T1000 (cell line): ENCODE measurements at places on chromosomes 3 and 15.

DNA sequence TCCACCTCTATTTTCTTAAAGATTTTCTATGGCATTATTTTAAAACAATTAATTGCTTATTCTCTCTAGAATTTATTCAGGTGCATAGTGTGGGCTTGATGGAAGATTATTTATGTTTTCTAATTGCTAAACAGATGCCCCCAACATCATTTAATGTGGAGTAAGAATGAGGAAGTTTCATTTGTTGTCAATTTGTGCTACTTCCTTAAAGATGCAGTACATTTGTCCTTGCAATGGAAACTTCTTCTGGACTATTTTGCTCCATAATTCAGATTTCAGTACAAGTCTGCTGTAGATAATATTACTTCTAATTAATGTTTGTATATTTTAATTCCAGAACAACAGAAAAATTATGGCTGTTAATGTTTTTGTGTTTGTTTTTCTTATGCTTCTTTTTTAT, 104.8 kb downstream of the TGFBR2 start:
- DNase-seq: no peak

- DNase-seq: no peak
These were observed 56.9 kb downstream of the CYP19A1 start for GRCh38 chr15:51281368-51281967.

- DNase-seq: no peak
These were observed 333.1 kb downstream of the RORA start for GRCh38 chr15:60895986-60896385.

- DNase-seq: no peak
These were observed 99.2 kb upstream of the MLF1 start for GRCh38 chr3:158471639-158472294.

- no peak for DNase-seq
These were observed 11.7 kb downstream of the CCR1 start for GRCh38 chr3:46196261-46196957.

DNA sequence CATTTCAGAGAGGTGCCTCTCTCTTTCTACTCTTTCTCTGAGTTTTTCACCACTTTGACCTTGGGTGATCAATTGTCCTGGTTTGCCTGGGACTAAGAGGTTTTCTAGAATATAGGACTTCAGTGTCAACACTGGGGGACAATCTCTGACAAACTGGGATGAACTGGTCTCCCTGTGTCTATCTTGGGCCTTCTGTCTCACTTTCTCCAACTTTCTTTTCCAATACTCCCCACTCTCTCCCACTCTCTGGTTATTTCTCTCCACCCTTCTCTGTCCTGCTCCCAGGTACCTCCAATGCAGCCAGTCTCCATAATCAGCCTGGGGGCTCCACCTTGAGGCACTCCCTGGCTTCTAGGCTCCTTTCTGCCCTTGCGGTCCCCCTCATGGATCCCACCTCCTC, 4.7 kb upstream of the ITGA11 start:
- DNase-seq: no peak

- DNase-seq: no peak
These were observed 37.1 kb downstream of the MAGI1 start for GRCh38 chr3:66001626-66002025.

- DNase-seq: no peak
These were observed 305.1 kb downstream of the LSAMP start for GRCh38 chr3:116140100-116140689.

DNA sequence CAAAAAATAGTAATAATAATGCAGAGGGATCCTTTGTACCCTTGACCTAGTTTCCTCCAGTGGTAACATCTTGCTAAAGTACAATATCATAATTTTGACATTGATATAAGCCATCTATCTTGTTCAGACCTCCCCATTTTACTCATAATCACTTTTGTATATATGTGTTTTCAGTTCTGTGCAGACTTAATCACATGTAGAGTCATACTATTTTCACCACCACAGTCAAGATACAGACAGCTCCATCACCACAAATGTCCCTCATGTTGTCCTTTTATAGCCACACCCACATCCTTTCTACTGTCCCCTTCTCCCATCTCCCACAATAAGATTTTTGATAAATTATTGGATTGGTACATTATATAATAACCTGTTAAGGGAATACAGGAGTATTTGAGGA, 25.4 kb downstream of the ZNF609 start:
- DNase-seq: no peak

GRCh38 chr3:128998561-128998960, 2.5 kb upstream of the EFCC1 start:
- DNase-seq: no peak

- DNase-seq: no peak
These were observed 220.3 kb upstream of the LINGO1 start for GRCh38 chr15:77853008-77853328.

GRCh38 chr3:110957247-110958025, 114.2 kb upstream of the NECTIN3 start:
- DNase-seq: no peak

GRCh38 chr3:122265957-122266356, 59.1 kb upstream of the CSTA start:
- no peak for DNase-seq

DNA sequence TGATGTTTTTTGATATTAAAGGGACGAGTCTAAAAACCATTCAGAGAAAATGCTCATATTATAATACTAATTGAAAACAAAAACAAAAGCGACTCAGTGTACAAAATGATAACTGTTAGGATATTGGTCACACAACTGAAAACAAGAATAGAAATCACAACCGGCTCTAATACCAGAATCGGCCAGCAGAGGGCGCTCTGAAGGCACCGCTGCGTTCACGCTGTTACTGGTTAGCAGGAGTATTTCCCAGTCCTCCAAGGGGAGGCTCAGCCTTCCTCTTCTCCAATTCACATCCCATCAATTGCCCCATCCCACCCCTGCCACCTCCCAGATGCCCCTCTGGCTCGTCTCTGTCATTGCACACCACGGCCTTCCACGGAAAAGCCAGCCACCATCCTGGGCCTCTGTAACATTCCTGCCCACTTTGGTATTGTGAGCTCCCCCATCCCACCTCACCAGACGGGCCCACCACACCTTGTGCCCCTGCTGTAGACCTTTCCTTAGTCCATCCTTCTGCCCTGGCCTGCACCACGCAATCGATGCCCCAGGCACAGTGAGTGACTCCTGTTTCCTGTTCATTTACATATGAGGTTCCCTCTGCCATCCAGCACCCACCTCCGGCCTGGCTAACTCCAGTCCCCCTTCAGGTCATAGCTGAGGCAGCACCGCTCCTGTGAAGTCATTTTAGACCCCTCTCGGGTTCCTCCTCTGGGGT, 8.5 kb downstream of the FAM107A start:
- peak; percentile 52 for DNase-seq

GRCh38 chr3:42013691-42014457, 52.0 kb upstream of the ULK4 start:
- no peak for DNase-seq

DNA sequence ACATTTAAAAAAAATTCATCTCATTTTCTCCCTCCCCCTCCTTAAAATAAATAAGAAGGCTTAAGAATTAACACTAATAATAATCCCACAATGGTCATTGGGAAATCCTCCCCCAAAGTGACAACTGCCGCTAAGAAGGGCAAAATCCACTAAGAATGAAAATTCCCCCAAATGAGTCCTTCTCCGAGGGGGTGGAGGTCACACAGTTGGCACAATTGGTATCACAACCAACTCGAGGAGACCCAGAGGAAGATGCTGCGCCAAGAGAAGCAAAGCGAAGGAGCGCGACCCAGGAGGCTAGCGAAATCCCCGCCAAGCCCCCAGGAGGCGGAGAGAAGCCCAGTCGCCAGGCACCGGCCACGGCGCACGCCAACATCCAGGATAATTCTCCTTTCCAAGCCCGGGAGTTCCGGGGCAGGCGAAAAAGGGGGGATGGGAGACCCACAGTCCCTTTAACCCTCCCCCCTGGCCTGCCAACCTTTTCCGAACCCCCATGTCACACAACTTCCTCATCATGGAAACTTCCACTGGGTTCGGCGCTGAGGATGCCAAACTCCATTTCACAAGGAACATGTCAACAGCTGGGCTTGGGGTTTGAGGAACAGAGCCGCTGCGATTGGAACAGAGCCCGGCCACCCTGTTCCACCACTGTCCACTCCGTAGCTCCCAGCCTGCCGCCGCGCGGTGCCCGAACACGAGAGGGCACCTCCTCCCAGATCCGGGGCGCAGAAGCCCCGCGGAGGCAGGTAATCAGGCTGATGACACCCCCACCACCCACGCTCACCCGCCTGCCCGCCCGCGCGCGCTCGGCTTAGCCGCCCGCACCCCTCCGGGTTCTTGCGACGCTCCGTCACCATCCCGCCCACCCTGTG, 668 bp downstream of the THRB start:
- peak; percentile 41 for DNase-seq

GRCh38 chr3:13017361-13018042, 55.7 kb downstream of the IQSEC1 start:
- DNase-seq: no peak

DNA sequence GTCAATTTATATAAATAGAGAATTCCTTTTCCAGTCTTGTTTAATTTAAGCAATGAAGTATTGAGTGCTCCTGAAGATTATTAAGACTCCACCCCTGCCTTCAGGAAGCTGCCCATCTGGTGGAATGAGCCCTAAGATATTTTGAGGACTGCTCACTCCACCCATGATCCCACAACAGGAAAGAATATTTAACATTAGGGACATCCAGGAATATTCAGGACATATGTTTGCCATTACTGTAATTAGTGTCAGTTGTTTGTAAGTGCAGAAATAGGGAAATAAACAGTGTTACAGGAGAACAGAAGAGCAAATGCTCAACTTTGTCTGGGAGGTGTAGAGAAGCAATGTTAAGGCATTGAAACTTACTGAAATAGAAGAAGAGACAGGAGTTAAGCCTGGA, 375.0 kb downstream of the ROBO2 start:
- DNase-seq: no peak

GRCh38 chr3:51967384-51968169, at the start of gene PCBP4:
TSS of gene PCBP4 (minus strand) at chr3:51967454. CDS start at chr3:51961240, 6,214 bp downstream.
- DNase-seq: no peak

GRCh38 chr15:82064824-82065223, 19.0 kb upstream of the MEX3B start:
- DNase-seq: no peak
